ENCODE measurements at places on chromosomes 7 and 10. TPM values are rescaled to one million over a fixed set of nuclear protein-coding genes. Genes with fewer than 3 reads are reported as not detected.

The HOXA7 gene
- total RNA-seq, result not detected

The MRC1 gene
- 0.46 TPM for total RNA-seq

The C10orf90 gene
- 0.85 TPM for total RNA-seq

The SPDYE6 gene
- not detected for total RNA-seq

- no peak overlapping the region for H3K27ac ChIP-seq
- H3K4me3 ChIP-seq, result no peak overlapping the region
- no peak for DNase-seq
- H3K4me1 ChIP-seq, result peaks cover 7% of the 10 kb centered on the region
Observed at GRCh38 chr10:122078326-122078725, 89.4 kb downstream of the TACC2 start.

DNA sequence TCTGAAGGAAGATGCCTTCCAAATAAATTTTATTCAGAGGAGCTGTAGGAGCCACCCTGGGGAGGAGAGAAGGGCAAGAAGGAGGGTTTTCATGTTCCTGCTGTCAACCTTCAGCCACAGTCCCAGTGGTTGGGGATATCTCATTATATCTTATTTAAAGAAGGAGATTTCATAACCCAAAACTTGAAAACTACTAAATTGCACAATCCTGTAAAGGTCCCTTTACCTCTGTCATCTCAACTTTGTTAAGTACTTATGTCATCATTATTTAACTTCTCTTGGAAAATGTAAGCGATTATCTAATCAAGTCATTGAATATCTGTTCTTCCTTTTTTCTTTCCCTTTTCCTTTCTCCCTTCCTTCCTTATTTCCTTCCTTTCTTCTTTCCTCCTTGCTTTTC, 794.5 kb upstream of the IGFBP3 start:
- no peaks in the 10 kb centered on the region for H3K36me3 ChIP-seq
- H3K27me3 ChIP-seq, result no peaks in the 10 kb centered on the region
- no peak overlapping the region for H3K4me3 ChIP-seq
- 0 out of 2 replicates have a peak, but pooled peaks cover 3% of the 10 kb centered on the region for H3K4me1 ChIP-seq
- H3K27ac ChIP-seq, result no peak overlapping the region
- DNase-seq, result no peak
